ENCODE measurements at places on chromosomes 7 and 10.

GRCh38 chr10:93742633-93743349 lies 14.9 kb upstream of the LGI1 start:
- DNase-seq = no peak

GRCh38 chr10:100470367-100470766 lies 7.6 kb downstream of the WNT8B start:
- DNase-seq = no peak

DNA sequence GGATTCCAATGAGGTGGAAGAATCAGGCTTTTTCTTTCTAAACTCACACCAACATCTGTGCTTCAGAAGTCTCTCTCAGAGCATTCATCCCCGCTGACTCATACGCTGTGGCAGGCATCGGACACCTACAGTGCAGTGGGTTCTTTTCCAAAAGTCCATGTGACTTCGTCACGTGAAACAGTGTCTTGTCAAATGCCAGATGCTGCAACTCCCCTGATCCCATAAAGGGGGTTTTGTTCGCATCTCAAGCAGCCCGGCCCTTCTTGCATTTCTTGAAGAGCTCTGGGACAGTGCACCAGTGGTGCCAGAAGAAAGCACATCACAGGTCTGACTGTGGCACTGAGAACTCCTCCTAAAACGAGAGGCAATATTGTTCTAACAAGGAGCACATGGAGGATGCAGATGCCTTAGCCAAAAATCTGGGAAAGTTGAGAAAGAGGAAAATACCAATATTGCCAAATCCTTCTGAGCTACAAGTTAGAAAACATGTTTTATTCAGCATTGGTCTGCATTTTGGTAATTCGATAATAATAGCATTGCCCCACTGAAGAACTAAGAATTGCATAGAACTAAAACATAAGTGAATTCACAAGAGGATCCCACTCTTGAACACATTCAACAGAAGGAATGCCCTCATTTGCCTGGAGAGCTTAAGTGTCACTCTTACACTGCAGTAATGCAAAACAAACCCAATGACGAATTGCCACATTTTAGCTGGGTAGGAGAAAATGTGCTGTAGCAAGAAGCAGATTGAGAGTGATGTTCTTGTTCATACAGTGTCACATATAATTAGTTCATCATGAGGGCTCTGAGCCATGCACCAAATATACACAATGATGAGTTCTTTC lies 204.4 kb downstream of the CXCL12 start:
- no peak for DNase-seq

- no peak for DNase-seq
These were observed 42.2 kb downstream of the MINDY4 start for GRCh38 chr7:30813466-30813865.

DNA sequence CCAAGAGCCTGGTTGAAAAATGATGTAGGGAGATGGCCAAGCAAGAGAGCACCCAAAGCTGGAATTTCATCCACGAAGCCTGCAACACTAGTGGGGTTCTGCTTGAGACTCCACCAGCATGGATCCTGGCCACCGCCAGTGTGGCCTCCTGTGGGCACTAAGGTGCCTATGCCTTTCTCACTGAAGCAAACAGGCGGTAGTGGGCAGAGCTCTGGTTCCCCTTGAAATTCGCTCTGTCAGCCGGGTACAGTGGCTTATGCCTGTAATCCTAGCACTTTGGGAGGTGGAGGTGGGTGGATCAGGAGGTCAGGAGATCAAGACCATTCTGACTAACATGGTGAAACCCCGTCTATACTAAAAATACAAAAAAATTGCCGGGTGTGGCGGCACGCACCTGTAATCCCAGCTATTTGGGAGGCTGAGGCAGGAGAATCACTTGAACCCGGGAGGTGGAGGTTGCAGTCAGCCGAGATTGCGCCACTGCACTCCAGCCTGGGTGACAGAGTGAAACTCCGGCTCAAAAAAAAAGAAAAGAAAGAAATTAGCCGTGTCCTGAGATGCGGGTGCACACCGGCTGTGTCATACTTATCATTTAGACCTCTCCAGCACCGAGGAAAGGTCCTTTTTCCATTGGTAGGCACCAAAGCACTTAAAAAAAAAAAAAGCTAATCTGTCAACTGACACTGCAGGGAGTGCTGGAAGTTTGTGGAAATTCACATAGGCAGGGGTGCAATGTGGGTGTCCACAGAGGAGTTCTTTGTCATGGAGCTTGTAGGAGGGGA lies 28.3 kb downstream of the CCM2 start:
- no peak for DNase-seq

Data from central memory CD4-positive, alpha-beta T cell (primary cell).